ENCODE measurements at places on chromosomes 5 and 9.

DNA sequence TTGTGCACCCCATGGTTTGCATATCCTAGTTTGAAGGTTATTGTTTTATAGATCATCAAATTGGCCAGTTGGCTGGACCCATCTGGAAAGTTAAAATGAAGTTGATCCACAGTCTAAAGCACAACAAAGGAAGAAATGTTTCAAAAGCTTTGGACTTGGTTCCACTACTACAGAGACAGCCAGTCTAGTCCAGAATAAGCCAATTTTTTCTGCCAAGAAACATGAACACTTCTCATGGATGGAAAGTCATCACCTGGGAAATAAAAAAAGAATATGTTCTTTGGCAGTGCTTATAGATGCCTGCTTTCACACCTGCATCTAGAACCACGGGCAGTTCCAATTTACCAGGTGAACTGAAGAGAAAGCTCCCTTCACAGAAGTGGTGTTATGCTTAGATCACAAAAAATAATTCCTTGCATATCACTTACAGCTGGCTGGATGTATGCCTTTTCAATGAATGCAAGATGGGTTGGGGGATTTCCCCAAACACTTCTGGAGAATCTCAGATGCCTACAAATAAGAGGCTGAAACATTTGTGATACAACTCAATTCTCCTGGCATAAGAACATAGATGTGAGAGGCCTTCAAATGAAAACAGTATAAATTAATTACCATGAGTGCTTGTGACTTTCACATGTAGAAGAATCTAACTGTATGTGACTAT is 26.9 kb downstream of the C9 start:
- DNase-seq: no peak

DNA sequence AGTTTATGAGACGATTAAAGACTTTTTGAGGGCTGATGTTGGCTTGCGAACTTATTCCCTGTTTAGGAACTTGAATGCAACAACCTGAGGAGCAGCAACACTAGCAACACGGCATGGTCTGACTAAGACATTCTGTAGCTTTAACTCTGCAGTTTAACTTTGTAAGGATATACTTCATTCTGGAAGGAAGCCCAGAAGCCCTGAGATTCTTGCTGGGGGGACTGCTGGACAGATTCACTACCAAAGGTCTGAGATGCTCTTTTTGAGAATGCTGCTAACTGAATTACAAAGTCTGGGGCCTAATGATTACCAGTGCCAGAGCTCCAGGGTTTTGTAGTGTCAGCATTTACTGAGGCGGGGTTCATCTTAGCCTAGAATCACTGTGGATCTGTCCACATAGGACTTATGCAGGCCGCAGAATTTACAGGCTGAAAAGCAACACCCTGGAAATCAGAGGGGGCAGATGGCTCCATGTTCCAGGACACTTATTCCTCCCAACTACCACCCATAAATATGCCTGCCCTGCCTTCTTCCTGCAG is 537.1 kb upstream of the CDH18 start:
- no peak for DNase-seq

DNA sequence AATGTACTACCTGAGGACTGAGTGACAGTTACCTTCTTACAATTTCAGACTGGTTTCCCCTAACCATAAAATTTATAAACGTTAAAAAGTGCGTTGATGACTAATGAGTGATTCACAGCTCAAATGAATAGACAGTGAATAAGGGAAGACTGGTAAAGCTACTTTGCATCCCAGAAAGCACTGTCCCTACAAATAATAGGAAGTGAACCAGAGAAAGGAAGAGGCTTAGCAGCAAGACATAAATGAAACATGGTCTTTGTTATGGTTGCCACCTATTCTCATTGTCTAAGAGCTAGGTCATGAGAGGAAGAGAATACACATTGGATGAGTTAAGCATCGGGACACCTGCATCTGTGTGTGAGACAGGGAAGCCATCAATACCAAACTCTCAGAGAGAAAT is 849.2 kb downstream of the TAF11L14 start:
- DNase-seq: no peak

GRCh38 chr9:16344343-16344742 is 526.1 kb downstream of the BNC2 start:
- no peak for DNase-seq

GRCh38 chr5:116764941-116765340 is 190.3 kb upstream of the SEMA6A start:
- DNase-seq: no peak

DNA sequence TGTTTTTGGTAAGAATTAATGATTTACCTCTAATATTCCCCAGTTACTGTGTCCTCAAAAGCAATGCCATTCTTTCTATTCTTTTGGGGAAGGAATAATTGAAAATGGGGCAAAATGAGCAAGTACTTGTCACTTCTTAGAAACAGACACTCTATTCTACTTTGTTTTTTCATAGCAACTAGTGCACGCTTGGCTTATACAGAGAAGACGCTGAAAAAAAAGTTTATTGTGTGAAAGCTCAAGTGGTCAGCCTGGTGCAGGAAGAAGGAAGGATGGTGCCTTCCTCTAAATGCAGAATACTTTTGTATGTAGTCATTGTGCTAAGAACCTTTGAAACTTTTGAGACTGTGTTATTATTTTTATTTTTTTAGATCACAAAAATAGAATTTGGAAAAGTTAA is 29.6 kb downstream of the ANKDD1B start:
- no peak for DNase-seq

DNA sequence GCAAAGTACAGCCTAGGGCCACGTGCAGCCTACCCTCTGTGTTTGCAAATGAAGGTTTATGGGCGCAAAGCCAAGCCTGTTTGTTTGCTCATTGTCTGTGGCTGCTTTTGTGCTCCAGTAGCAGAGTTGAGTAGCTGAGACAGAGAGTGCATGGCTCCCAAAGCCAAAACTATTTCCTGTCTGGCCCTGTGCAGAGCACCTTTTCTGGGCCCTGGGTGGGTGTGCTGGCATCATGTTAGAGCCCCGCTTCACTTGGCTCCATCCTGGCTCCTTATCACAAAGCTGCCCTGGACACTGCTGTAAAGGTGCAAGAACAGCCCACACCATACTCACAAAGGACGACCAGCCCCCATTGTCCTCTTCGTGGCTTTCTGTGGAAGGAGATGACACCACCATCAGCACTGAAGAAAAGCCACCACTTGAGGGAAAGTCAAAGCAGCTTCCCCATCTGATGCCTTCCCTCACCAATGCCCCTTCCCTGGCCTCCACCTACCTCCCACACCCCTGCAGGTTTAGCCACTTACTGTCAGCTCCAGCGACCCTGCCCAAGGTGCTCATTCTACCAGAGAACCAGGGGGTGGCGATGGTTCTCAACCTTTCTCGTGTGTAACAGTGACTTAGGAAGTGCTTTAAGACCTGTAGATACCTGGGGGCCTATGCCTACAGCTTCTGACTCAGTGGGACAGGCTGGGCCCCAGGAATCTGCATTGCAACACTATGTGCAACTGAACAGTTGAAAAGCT is 23.4 kb downstream of the LCP2 start:
- no peak for DNase-seq
